PC-3 (cell line): ENCODE measurements at places on chromosomes 2 and 18. TPM values are rescaled to one million over a fixed set of nuclear protein-coding genes. Genes with fewer than 3 reads are reported as not detected.

The PXDN gene
- 125 and 155 TPM in 2 replicates for total RNA-seq

- DNase-seq = no peak
These were observed 15.5 kb upstream of the GALNT1 start for GRCh38 chr18:35566019-35566418.

DNA sequence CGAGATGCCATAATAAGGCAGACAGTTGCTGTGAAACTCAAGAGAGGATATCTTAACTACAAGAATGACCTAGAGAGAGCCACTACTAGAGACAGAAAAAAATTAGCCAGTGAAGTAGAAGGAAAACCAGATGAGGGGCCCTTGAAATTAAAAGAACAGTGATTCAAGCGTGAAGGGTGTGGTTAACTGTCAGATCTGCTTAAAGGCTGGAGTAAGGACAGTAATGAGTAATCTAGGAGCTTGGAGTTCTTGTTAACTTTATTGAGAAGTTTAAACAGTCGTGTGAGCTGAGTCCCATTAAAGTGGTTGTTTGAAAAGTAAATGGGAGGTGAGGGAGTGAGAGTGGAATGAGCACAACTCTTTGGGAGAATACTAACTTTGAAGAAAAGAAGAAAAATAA lies 21.3 kb downstream of the PIGN start:
- no peak for DNase-seq

DNA sequence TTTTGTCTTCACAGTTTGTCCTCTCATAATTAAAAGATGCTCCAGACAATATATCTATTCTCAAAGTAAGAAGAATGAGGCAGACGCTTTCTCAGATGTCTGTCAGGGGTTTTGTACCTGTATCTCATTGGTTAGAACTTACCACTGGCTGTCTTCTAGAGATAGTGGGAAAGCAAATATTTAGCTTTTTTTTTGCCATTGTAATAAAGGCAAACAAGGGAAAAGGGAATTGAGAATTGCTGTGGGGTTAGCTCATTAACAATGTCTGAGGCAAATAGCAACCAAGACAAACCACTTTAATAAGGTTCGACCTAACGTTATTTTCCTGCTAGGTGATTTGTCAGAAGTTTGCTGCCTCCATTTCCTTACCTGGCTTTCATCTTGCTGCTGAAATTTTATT lies 30.0 kb downstream of the ZNF638 start:
- DNase-seq = no peak

DNA sequence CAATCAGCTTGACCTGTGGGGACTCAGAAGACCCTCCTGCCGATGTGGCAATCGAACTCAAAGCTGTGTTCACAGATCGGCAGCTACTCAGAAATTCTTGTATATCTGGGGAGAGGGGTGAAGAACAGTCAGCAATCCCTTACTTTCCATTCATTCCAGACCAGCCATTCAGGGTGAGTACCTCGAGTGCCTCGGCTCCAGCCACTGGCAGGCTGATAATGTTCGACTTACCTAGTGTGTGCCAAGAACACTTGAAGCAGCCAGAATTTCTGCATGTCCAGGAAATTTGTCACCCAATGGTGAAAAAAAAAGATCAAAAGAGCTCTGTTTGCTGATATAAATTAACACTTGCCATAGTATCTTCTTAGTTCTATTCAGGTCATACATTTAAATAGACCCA lies 2.3 kb downstream of the LGALSL start:
- no peak for DNase-seq

- DNase-seq = peak; percentile 48
These were observed 428.1 kb downstream of the MEIS1 start for GRCh38 chr2:66862885-66863650.

The DNAH6 gene
- not detected in 2 replicates for total RNA-seq

- DNase-seq = no peak
These were observed 95.0 kb upstream of the HDAC4 start for GRCh38 chr2:239495791-239496233.

The CENPO gene
- total RNA-seq = 41.4 and 68.5 TPM in 2 replicates

GRCh38 chr2:56707218-56707617 lies 523.4 kb downstream of the CCDC85A start:
- DNase-seq = no peak

- DNase-seq = no peak
These were observed 357.0 kb downstream of the GALNT13 start for GRCh38 chr2:154228566-154229280.

DNA sequence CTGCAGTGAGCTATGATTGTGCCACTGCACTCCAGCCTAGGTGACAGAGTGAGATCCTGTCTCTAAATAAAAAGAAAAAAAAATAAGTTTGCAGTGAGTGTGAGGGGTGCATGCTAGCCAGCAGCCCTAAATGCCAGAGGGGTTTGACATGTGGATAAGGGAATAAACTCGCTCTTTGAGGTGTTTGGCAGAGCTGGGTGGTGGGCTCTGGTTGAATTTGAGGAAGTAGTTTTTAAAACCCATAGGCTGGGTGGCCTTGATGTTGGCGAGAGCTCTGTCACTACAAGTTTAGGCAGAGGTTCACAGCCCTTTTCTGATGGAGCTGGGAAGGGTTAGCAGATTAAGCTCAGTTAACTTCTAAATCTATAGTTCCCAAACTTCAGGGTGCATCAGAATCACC lies 3.1 kb downstream of the ANXA4 start:
- no peak for DNase-seq

The GNAL gene
- 0.15 and 0.23 TPM in 2 replicates for total RNA-seq

The CYP1B1 gene
- total RNA-seq = 37.2 and 50.0 TPM in 2 replicates

DNA sequence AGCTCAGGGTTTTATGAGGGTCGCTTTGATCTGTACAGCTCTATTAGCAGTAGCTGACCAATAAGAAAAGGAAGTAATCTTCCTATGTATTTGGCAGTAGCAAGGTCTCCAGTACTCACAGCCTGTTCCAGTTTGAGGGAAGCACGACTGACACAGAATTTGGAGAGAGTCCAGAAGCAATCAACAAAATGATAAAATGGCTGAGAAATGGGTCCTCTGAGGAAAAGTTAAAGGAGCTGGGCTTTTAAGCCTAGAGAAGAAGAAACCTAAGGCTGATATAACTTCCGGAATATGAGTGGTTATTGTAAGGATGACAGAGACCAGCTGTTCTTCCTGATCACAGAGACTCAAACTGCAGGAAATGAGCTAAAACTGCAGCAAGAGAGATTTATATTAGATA lies 382.8 kb downstream of the GPD2 start:
- no peak for DNase-seq

The BCL2L11 gene
- total RNA-seq = 11.3 and 24.6 TPM in 2 replicates
